Posterior vena cava (tissue), 2 donors: ENCODE measurements at places on chromosomes 12 and 14.
A peak's percentile ranks its signal among the peaks of the same experiment; 100 is the strongest.

DNA sequence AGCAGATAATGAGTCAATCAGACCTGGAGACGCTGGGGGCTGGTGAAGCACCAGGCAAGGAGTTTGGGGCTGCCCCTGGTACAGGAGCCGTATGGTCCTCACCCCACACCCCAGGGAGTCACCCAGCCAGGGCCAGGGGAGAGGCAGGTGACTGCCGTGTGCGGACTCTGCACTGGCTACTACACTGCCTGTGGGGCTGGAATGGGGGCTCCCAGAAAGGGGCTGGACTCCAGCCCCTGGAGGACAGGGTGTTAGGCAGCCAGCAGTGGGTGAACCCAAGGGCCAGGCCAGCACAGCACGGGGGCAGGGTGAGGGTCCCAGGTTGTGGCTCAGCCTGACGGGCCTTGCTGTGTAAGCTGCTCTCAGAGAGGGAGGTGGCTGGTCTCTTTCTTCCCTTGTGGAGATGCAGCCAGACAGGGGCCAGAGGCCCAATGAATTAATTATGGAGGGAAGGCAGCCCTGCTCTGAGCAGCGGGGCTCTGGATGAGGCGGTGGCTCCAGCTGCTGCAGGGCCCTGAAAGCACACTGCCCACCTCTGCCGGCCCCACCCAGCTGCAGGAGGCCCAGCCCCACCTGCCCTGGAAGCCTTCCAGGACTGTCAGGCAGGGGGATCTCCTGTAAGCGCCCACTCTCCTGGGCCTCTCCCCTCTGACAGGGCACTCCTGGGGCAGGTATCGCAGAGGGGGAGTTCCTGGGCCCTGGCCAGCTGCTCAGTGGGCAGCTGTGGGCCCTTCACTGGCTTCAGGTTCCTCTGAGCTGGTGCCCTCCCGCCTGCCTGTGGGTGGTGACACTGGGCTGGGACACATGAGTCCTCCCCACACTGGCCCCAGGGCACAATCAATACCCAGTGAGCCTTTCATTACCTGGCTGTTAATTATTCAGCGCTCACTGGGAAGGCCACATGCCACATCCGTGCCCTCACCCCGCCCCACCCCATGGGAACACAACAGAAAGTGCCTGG lies 142.5 kb upstream of the C14orf180 start:
- peak; percentile 71 for DNase-seq

GRCh38 chr12:3309805-3310204 lies 181.2 kb upstream of the PRMT8 start:
- DNase-seq = no peak

DNA sequence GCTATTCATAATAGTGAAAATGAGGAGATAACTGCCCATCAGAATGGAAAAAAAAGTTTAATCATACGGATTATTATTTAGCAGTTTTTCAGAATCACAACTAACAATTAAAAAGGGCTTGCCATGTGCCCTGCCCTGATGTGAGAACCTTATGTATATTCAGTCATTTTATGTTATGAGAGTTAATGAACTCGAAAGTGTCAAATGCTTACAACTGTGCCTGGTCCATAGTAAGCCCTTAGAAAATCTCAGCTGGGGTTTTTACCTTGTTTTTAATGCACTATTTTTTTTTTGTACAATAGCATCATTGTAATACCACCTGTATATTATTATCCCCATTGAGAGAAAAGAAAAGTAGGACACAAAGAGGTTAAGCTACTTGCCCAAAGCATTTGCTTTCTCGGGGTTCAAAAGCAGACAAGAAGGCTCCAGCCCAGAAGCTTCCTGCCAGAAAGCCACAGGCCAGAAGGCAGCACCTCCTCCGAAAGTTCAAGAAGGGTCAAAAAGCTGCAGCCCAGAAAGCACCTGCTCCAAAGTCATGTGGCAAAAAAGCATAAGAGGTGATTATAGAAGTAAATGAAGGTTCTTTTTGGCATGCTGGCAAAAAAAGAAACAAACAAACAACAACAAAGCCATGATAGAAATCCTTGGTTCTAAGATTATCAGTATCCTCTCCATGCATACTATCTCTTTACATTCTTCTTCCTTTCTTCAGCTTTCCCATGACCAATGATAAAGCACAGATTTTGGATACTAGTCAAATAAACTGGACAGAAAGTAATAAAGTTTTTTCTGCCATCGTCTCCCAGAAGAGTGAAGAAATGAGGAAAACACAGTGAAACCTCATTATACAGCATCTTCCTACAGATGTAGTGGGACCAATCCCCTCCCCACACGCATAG lies 59.1 kb upstream of the NAP1L1 start:
- DNase-seq = no peak

DNA sequence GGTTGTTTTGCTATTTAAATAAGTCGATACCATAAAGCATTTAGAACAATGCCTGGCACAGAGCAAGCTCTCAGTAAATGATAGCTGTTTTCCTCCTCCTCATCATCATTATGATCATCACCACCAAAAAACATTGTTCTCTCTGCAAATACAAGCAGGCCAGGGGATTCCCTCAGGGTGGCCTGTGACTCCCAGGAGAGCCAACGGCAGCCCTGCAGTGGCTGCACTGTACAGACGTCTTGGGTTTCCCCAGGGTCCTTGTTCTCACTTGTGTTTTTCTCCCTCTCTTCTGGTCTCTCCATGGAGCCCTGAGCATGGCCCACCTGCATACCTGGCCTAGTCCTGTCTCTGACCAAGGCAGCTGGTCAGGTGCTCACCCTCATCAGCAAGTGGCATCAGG lies 290.9 kb upstream of the PWP1 start:
- DNase-seq = no peak

DNA sequence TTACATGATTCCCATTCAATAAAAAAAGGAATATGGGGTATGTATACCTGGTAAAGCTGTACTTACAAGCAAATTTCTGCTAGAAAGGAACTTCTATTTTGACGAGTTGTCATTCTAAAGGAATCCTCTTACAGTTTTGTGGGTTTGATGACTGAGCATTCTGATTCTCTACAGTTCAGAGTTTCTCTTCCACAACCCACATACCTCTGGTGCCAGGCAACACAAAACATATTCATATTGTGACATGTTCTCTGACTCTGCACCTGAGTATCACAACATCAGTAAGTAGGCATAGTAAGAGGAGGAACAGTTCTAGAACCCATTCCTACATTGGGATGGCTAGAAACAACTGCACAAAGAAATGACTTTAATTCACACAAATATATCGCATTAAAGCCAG lies 636.6 kb downstream of the MED13L start:
- DNase-seq = no peak

- DNase-seq = no peak
Measured at GRCh38 chr14:69716478-69717187, 50.3 kb upstream of the SRSF5 start.

DNA sequence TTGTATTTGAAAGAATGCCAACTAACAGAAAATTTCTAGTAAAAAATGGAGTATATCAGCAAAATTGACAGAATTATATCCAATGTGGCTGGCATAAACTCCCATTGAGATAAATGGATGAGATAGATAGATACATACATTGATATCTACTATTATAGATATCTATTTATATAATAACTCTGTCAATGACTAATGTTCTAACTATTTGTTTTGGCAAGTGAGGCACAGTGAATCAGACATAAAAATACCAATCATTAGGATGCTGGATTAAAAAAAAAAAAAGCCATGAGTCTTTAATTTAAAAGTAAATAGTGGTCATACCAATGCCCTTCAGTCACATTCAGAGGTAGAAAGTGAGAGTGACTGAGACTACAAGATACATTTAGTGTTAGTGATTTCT lies 33.7 kb upstream of the GLIPR1 start:
- no peak for DNase-seq
